ENCODE measurements at places on chromosomes 12 and 14.
A peak's percentile ranks its signal among the peaks of the same experiment; 100 is the strongest.

- DNase-seq, result peak; percentile 27
These were observed 50.4 kb downstream of the DYRK2 start for GRCh38 chr12:67698672-67699581.

- no peak for DNase-seq
These were observed 23.5 kb downstream of the CCDC92 start for GRCh38 chr12:123948796-123949769.

GRCh38 chr12:97288531-97288930 is 174.1 kb upstream of the RMST start:
- DNase-seq, result no peak

GRCh38 chr12:118813778-118814357 is 167.5 kb upstream of the SRRM4 start:
- DNase-seq, result no peak

- DNase-seq, result no peak
These were observed 175.8 kb downstream of the PAWR start for GRCh38 chr12:79514730-79515529.

- DNase-seq, result no peak
These were observed 40.9 kb upstream of the CAPRIN2 start for GRCh38 chr12:30795410-30796312.

DNA sequence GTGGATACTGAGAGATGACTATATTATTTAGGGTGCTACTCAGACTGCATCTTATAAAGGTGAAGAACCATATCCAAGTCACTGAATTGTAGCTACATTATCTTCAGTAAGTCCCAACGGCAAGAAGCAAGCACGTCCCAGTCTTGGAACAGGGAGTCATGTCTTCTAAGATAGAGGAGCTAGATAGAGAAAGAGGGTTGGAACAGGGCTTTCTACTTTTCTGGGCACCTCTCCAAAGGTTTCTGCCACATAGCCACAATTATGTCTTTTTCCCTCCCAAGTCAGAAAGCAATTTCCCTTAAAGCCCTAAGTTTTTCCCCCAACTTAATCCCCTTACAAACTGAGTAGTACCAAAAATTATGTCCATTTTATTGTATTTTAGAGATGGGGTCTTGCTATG is 22.4 kb downstream of the MAPK1IP1L start:
- no peak for DNase-seq

DNA sequence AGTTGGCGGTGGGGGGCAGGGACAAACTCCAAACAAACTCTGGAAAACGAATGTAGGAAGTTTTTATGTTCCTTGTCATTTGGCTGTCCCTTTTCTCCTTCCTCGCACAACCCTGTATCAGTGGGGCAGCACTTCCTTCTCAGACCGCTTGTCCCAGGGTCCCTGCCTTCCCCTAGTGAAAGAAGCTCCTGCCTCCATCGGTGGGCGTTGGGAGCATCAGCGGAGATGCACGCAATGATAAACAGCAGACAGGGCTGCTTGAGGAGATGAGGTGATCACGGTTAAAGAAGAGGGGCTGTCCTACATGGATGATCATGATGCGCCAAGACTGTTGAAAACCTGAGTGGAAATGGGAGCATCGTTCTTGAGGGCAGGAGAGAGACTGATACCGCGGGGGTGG is 620 bp downstream of the C1S start:
- no peak for DNase-seq

Data from CD4-positive, alpha-beta T cell (primary cell).